ENCODE measurements at places on chromosomes 16 and 17. TPM values are rescaled to one million over a fixed set of nuclear protein-coding genes. Genes with fewer than 3 reads are reported as not detected.

The C17orf67 gene
- 9.5 TPM for total RNA-seq

The TSNAXIP1 gene
- total RNA-seq = 1.0 TPM

The NPTX1 gene
- total RNA-seq = not detected

The ATP2C2 gene
- total RNA-seq = not detected

The DHRS7C gene
- not detected for total RNA-seq

The DOC2B gene
- 0.05 TPM for total RNA-seq

The SPATA22 gene
- total RNA-seq = not detected

The SLC12A3 gene
- not detected for total RNA-seq

The FBXL16 gene
- total RNA-seq = 29.3 TPM

GRCh38 chr17:63528183-63528582, 5.0 kb downstream of the KCNH6 start:
- no peak overlapping the region for H3K27ac ChIP-seq
- peaks cover 8% of the 10 kb centered on the region for H3K4me1 ChIP-seq
- H3K27me3 ChIP-seq = peaks cover 15% of the 10 kb centered on the region
- no peaks in the 10 kb centered on the region for H3K36me3 ChIP-seq

GRCh38 chr17:69192754-69193153, 35.9 kb downstream of the ABCA10 start:
- peaks cover 4% of the 10 kb centered on the region for H3K36me3 ChIP-seq
- H3K27ac ChIP-seq = no peak overlapping the region
- no peak for DNase-seq
- H3K4me3 ChIP-seq = no peak overlapping the region
- no peaks in the 10 kb centered on the region for H3K4me1 ChIP-seq
- no peaks in the 10 kb centered on the region for H3K27me3 ChIP-seq

- no peaks in the 10 kb centered on the region for H3K27me3 ChIP-seq
- peak overlapping the region; percentile 96 for H3K4me3 ChIP-seq
- peak overlapping the region; percentile 98 for H3K27ac ChIP-seq
These were observed 667 bp downstream of the PSMD3 start for GRCh38 chr17:39981207-39981741.

- no peak overlapping the region for H3K4me3 ChIP-seq
- no peak overlapping the region for H3K27ac ChIP-seq
- peaks cover 28% of the 10 kb centered on the region for H3K4me1 ChIP-seq
- DNase-seq = no peak
- no peaks in the 10 kb centered on the region for H3K27me3 ChIP-seq
- no peaks in the 10 kb centered on the region for H3K36me3 ChIP-seq
These were observed 351.7 kb upstream of the TNRC6C start for GRCh38 chr17:77606865-77607210.

GRCh38 chr17:48215583-48216139, 108.1 kb downstream of the SNX11 start:
- H3K4me3 ChIP-seq = no peak overlapping the region
- H3K36me3 ChIP-seq = peaks cover 69% of the 10 kb centered on the region
- no peak overlapping the region for H3K27ac ChIP-seq
- DNase-seq = no peak

DNA sequence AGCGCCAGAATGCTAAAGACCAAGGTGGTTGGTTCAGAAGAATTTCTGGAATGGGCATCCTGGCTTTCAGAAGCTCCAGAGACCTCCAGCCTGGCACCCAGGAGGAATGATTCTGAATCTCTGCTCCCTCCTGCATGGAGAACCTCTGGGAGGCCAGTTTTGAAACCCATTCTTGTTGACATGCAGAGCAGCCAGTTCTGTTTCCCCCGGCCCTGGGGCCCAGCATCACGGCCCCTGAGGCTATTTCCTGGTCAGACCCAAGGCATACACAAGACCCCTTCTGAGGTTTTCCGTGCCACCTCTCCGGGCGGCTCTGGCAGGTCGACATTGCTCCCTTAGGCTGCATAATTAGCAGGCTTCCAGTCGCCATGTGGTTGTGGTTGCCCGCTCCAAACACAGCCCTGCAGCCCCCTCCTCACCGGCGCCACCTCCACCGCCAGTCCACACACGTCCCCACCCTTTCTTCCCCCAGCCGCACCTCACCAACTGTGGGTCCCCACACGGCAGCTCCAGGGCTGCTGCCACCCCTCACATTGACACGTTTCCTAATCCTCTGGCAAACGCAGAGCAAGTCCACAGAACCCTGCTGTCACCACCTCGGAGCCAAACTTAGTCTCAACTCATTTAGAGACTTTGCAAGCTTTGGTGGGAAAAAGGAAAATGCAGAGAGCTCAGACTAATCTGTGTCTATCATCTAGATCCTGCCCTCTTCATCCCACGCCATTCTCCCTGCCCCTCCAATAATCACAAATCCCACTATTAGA, 367.1 kb downstream of the SOX9 start:
- H3K4me1 ChIP-seq = no peaks in the 10 kb centered on the region
- H3K36me3 ChIP-seq = no peaks in the 10 kb centered on the region
- no peak overlapping the region for H3K27ac ChIP-seq
- no peak overlapping the region for H3K4me3 ChIP-seq
- peaks cover 3% of the 10 kb centered on the region for H3K27me3 ChIP-seq

- peak; percentile 59 for DNase-seq
- H3K4me1 ChIP-seq = peaks cover 83% of the 10 kb centered on the region
- peak overlapping the region; percentile 77 for H3K4me3 ChIP-seq
- H3K27me3 ChIP-seq = no peaks in the 10 kb centered on the region
- H3K36me3 ChIP-seq = peaks cover 60% of the 10 kb centered on the region
- H3K27ac ChIP-seq = peak overlapping the region; percentile 90
These were observed 53.6 kb downstream of the GRB7 start for GRCh38 chr17:39791111-39791992.

GRCh38 chr16:87166321-87166720, 150.9 kb downstream of the C16orf95 start:
- no peaks in the 10 kb centered on the region for H3K36me3 ChIP-seq
- no peak overlapping the region for H3K4me3 ChIP-seq
- no peak overlapping the region for H3K27ac ChIP-seq
- no peak for DNase-seq
- no peaks in the 10 kb centered on the region for H3K4me1 ChIP-seq

GRCh38 chr16:28312327-28312726, 20.0 kb downstream of the SBK1 start:
- peaks cover 73% of the 10 kb centered on the region for H3K4me1 ChIP-seq
- H3K27me3 ChIP-seq = no peaks in the 10 kb centered on the region
- peak overlapping the region; percentile 33 for H3K4me3 ChIP-seq

- no peaks in the 10 kb centered on the region for H3K36me3 ChIP-seq
- peaks cover 47% of the 10 kb centered on the region for H3K4me1 ChIP-seq
- H3K4me3 ChIP-seq = no peak overlapping the region
- peaks cover 46% of the 10 kb centered on the region for H3K27me3 ChIP-seq
- no peak for DNase-seq
These were observed 147.1 kb downstream of the IRF8 start for GRCh38 chr16:86046026-86046425.

- H3K4me1 ChIP-seq = peaks cover 80% of the 10 kb centered on the region
- DNase-seq = no peak
- no peak overlapping the region for H3K4me3 ChIP-seq
- H3K36me3 ChIP-seq = no peaks in the 10 kb centered on the region
- H3K27me3 ChIP-seq = no peaks in the 10 kb centered on the region
- H3K27ac ChIP-seq = peak overlapping the region; percentile 77
These were observed 1.8 kb upstream of the BCL6B start for GRCh38 chr17:7020894-7021664.

- DNase-seq = no peak
- H3K36me3 ChIP-seq = no peaks in the 10 kb centered on the region
- H3K27ac ChIP-seq = peak overlapping the region; percentile 11
- peaks cover 3% of the 10 kb centered on the region for H3K4me1 ChIP-seq
- no peak overlapping the region for H3K4me3 ChIP-seq
These were observed 8.8 kb downstream of the RSAD1 start for GRCh38 chr17:50487213-50488096.

- peaks cover 68% of the 10 kb centered on the region for H3K27me3 ChIP-seq
- peaks cover 41% of the 10 kb centered on the region for H3K4me1 ChIP-seq
- H3K4me3 ChIP-seq = no peak overlapping the region
- no peak overlapping the region for H3K27ac ChIP-seq
These were observed 18.5 kb upstream of the ZFHX3 start for GRCh38 chr16:73066331-73066926.

DNA sequence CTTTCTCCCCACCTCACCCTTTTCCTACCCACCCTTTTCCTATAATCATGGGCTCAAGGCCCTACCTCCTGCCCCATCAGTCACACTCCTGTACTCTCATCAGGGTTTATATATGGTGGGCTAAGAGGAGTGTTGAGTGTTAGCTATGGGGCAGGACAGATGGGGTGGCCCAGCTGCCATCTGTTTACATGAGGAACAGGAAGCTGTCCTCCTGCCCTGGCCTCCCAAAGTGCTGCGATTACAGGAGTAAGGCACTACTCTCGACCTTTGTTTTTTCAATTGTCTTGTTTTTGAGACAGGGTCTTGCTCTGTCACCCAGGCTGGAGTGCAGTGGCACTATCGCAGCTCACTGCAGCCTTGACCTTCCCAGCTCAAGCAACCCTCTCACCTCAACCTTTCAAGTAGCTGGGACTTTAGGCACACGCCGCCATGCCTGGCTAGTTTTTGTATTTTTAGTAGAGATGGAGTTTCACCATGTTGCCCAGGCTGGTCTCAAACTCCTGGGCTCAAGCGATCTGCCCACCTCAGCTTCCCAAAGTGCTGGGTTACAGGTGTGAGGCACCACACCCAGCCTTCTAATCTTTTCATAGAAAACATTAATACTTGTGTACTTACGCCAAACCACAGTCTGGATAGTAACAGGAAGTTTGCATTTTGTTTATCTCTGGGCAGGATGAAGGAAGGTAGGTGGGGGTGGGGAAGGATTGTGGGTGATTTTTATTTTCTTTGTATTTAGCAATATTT, 1.6 kb downstream of the TRADD start:
- H3K4me1 ChIP-seq = peaks cover 26% of the 10 kb centered on the region
- peaks cover 4% of the 10 kb centered on the region for H3K36me3 ChIP-seq
- peak; percentile 15 for DNase-seq
- H3K4me3 ChIP-seq = peak overlapping the region; percentile 91
- H3K27ac ChIP-seq = peak overlapping the region; percentile 84

- H3K4me3 ChIP-seq = no peak overlapping the region
- H3K27me3 ChIP-seq = no peaks in the 10 kb centered on the region
- no peak overlapping the region for H3K27ac ChIP-seq
- no peaks in the 10 kb centered on the region for H3K4me1 ChIP-seq
- no peak for DNase-seq
- no peaks in the 10 kb centered on the region for H3K36me3 ChIP-seq
These were observed 126.6 kb upstream of the KCNJ16 start for GRCh38 chr17:69948406-69948805.

GRCh38 chr16:30009990-30010843, 610 bp downstream of the DOC2A start:
- peak overlapping the region; percentile 80 for H3K4me3 ChIP-seq
- peaks cover 10% of the 10 kb centered on the region for H3K27me3 ChIP-seq
- peaks cover 5% of the 10 kb centered on the region for H3K4me1 ChIP-seq
- H3K36me3 ChIP-seq = peaks cover 3% of the 10 kb centered on the region
- no peak for DNase-seq

- H3K27ac ChIP-seq = no peak overlapping the region
- no peaks in the 10 kb centered on the region for H3K36me3 ChIP-seq
- H3K4me3 ChIP-seq = peak overlapping the region; percentile 45
- DNase-seq = no peak
- H3K27me3 ChIP-seq = no peaks in the 10 kb centered on the region
These were observed 50.4 kb upstream of the CIBAR2 start for GRCh38 chr16:85162478-85163277.

GRCh38 chr16:898216-898615, 72.6 kb downstream of the LMF1 start:
- H3K27ac ChIP-seq = no peak overlapping the region
- H3K36me3 ChIP-seq = no peaks in the 10 kb centered on the region
- H3K4me3 ChIP-seq = no peak overlapping the region

DNA sequence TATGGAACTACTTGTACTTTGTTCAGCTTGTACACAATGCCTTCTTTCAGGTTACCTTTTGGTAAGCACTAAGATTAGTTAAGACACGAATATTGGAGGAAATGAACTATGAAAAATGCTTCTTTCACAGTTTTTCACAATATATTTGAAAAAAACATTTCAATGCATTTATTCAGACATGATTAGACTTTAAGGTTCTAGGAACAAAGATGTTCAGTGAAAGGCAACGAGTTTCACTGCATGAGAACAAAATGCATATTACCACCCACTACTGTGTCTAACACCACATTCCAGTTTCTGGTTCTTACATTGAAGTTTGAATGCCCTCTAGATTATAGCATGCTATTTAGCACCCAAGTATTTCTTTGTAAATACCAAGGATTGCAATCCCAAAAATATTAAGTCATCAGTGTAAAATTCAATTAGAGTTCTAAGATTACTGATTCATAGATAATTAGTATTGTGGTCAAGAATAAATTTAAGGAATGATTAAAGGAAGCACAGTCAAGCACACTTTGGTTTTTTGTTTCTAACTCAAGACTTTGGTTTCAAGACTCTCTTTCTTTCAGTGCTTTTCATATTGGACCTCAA, 261.7 kb downstream of the CEP112 start:
- H3K4me1 ChIP-seq = peaks cover 2% of the 10 kb centered on the region
- no peak for DNase-seq
- no peak overlapping the region for H3K4me3 ChIP-seq
- peaks cover 6% of the 10 kb centered on the region for H3K27me3 ChIP-seq

DNA sequence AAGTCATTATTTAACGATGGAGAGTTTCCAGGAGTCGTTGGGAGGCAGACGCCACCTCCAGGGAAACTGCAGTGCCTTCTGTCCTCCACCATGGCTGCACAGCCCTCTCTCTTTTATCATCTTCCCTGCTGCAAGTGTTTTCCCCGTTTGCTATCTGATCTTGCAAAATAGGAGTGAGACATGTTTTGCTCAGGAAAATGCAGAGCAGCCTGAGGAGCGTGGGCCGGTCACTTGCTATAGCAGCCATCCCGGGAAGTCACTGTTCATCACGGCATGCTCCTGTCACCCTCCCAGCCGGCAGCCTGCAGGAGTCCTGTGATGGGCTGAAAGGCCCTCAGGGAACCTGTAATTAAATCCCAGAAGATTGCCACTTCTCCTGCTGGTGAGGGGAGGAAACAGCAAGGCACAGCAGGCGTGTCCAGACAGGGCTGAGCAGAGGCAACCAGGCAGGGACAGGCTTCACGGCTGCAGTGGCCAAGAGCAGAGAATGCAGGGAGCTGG, 143.1 kb downstream of the GSG1L start:
- H3K4me3 ChIP-seq = no peak overlapping the region
- no peaks in the 10 kb centered on the region for H3K4me1 ChIP-seq
- H3K27me3 ChIP-seq = peaks cover 20% of the 10 kb centered on the region
- no peak overlapping the region for H3K27ac ChIP-seq
- DNase-seq = no peak
- H3K36me3 ChIP-seq = no peaks in the 10 kb centered on the region

GRCh38 chr16:86491640-86492023, 18.7 kb upstream of the FOXF1 start:
- H3K36me3 ChIP-seq = no peaks in the 10 kb centered on the region
- H3K27ac ChIP-seq = no peak overlapping the region
- peaks cover 30% of the 10 kb centered on the region for H3K27me3 ChIP-seq
- no peak for DNase-seq
- no peak overlapping the region for H3K4me3 ChIP-seq
- no peaks in the 10 kb centered on the region for H3K4me1 ChIP-seq

GRCh38 chr16:88479793-88480760, 27.0 kb downstream of the ZFPM1 start:
- peak; percentile 38 for DNase-seq
- peak overlapping the region; percentile 75 for H3K4me3 ChIP-seq
- peaks cover 25% of the 10 kb centered on the region for H3K4me1 ChIP-seq
- no peaks in the 10 kb centered on the region for H3K27me3 ChIP-seq
- H3K36me3 ChIP-seq = no peaks in the 10 kb centered on the region

GRCh38 chr17:50737118-50737698, 17.8 kb downstream of the LUC7L3 start:
- no peak overlapping the region for H3K4me3 ChIP-seq
- H3K36me3 ChIP-seq = peaks cover 8% of the 10 kb centered on the region
- peak overlapping the region; percentile 41 for H3K27ac ChIP-seq
- no peaks in the 10 kb centered on the region for H3K27me3 ChIP-seq
- peaks cover 49% of the 10 kb centered on the region for H3K4me1 ChIP-seq
- no peak for DNase-seq

All from naive thymus-derived CD8-positive, alpha-beta T cell (primary cell).